ENCODE measurements at places on chromosomes 13 and 19. TPM values are rescaled to one million over a fixed set of nuclear protein-coding genes. Genes with fewer than 3 reads are reported as not detected.
A peak's percentile ranks its signal among the peaks of the same experiment; 100 is the strongest.

GRCh38 chr13:25840931-25841330, 210.9 kb downstream of the SHISA2 start:
- no peak for DNase-seq

DNA sequence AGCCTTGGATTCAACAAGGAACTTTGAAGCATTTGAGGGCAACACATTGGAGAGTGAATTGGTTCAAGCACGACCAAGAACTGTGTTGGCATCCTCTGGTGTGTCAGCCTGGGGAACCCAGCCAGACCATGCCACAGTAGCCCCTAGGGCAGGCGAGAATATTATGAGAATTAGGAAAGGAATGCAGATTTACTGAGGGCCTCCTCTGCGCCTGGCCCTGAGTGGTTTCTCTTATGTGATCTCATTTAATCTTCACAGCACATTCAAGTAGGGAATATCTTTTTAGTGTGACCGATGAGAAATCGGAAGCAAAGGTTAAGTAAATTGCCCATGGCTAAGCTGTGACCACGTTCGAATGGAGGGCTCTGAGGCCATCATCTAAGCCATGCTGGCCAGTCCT, 15.3 kb upstream of the ERICH6B start:
- no peak for DNase-seq

Gene IFNL1
- total RNA-seq = not detected

GRCh38 chr13:111532111-111532510, 211.7 kb downstream of the TEX29 start:
- no peak for DNase-seq

DNA sequence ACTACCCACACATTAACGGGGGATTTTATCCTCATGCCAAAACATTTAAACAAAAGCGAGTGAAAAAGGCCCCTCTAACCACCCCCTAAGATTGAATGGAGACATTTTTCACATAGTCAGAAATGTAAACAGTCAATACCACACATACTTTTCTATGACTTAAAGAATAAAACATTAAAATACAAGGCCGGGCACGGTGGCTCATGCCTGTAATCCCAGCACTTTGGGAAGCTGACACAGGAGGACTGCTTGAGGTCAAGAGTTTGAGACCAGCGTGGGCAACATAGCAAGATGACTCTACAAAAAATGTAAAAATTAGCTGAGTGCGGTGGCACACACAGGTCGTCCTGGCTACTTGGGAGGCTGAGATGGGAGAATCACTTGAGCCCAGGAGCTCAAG, 47.3 kb downstream of the MPHOSPH8 start:
- no peak for DNase-seq

Gene C3
- total RNA-seq = under 0.01 TPM

- no peak for DNase-seq
Observed at GRCh38 chr13:25731037-25731436, 320.8 kb downstream of the SHISA2 start.

DNA sequence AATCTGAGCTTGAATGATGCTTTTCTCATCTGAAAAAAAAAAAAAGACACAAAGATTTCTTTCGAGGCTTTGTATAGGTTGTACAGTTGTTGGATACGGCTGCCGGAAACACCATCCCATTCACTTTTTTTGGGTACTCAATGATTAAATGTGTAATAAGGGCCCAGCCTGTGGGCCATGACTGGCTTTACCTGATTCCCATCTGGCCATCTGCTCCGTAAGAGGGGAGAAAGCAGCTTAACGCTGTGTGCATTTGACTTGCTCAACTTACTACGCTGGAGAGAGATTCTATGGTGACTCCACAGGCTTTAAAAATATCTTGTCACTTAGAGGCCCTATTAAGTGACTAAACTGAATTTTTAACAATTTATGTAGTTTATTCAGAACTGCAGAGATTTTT, 731 bp downstream of the ZNF558 start:
- no peak for DNase-seq

DNA sequence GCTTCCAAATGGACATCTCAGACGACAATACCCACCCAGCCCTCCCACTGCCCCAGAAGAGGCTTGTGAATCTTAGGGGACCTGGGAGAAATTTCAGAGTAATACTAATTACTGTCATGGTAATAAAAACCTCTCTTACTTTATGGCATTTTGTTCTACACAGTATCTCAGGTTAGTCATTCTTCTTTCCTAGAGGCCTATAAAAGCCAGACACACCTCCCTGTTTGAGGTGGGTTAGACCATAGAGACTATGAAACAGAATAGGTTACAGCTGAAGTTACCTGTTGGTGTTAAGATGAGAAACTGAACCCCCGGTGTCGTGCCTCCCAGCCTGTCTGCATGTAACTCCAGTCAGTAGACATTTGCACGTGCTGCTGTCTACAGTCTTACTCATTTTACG, 113.9 kb downstream of the SLC7A1 start:
- DNase-seq = no peak

Gene UBE2L5
- total RNA-seq = 0.27 TPM

- no peak for DNase-seq
Observed at GRCh38 chr19:21269813-21270212, 59.4 kb downstream of the ZNF708 start.

Gene FCAR
- 1.3 TPM for total RNA-seq

- DNase-seq = no peak
Observed at GRCh38 chr19:33508431-33508830, 13.2 kb downstream of the PEPD start.

DNA sequence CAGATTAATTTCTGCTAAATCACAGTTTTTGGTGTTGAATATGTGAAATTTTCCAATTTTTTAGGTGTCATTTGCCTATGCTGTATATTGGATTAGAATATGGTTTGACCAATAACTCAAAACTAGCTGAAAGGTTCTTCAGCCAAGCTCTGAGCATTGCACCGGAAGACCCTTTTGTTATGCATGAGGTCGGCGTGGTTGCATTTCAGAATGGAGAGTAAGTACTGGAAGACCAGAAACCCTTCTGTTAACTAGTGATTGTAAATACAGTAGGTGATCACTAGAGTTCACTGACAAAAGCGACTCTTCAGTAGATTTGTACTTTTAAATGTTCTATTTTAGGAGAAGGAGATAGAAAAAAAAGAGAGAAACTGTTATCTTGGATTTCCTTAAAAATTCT, 22.3 kb downstream of the CDC16 start:
- DNase-seq = no peak

Gene ADAMTS10
- 34.5 TPM for total RNA-seq

GRCh38 chr19:4374498-4375163, 25.7 kb downstream of the SH3GL1 start:
- DNase-seq = no peak

Gene ZNF491
- 1.9 TPM for total RNA-seq

DNA sequence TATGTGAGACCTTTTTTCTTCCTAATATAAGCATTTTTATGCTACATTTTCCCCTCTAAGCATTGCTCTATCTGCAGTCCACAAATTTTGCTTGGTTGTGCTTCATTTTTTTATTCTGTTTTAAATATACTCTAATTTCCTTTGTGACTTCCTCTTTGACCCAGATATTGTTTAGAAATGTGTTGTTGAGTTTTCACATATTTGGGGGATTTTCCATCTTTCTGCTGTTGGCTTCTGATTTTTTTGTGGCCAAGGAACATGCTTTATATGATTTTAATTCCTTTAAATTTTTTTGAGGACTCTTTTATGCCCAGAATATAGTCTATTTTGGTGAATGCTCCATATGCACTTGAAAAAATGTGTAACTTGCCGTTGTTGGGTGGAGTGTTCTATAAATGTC, 22.9 kb downstream of the UBAC2 start:
- no peak for DNase-seq

DNA sequence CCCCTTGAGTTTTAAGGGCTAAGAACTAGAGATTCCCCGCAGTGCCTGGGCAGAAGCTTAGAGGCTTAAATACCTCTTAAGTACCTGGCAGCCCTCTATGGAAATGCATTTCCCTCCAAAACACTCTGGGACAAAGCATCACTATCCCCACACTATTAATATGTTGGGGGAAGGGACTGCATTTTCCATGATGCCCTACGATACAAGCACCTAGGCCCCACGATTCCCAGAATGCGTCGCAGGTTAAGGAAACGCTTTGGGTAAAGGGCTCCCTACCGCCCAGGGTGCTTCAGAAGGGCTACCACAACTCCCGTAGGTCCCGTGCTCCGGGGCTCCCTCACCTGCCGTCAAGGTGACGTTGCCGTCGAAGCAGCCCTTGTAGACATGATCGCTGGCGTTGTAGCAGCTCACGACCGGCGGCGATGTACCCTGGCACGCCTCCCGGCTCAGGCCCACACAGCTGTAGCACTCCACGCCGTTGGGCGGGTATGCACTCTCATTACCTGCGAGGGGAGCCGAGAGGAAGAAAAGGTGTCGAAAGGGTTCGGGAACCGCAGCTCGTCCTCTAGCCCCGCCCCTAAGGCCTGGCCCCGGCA, 2.5 kb downstream of the LYPD3 start:
- no peak for DNase-seq

- no peak for DNase-seq
Observed at GRCh38 chr19:17357724-17358123, 19.4 kb downstream of the PLVAP start.

DNA sequence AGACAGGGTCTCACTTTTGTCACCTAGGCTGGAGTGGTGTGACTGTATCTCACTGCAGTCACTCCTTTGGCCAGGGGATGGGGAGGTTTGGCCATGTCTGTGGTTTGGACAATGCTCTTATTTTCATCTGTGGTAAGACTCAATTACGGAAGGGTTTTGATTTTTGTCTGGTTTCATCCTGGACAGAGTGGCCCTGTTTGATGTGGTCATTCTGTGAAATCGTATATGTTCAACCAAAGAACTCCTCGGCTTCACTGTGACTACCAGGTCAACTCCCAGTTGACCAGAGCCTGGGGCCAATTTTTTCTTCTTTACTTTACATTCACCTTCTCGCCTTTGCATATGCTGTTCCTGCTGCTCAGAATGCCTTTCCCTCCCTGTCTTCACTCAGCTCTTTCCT, 6.8 kb upstream of the CCDC124 start:
- no peak for DNase-seq

Gene CYP2A7
- not detected for total RNA-seq

DNA sequence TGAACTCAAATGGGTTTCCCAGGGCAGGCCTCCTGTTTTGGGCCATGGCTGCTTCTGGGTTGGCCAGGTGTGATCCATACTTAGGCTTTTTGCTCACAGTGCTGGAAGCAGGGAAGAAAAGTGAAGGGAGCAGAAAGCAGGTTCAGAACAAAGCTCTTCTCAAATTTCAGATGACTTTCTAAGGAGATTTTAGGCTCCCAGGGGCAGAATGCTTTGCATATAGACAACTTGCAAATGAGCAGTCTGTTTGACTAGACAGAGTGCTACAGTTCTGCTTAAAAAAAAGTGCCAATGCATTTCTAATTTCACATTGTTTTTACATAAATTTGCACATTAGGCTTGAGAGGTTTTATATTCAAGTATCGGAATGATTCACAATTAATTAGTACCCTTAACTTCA, 2.6 kb upstream of the SLC10A2 start:
- DNase-seq = no peak

Gene ZNF790
- total RNA-seq = 3.5 TPM

Gene KLF2
- total RNA-seq = 219 TPM

- no peak for DNase-seq
Observed at GRCh38 chr13:39818953-39819352, 163.5 kb downstream of the COG6 start.

Gene HMG20B
- 99.1 TPM for total RNA-seq

- no peak for DNase-seq
Observed at GRCh38 chr13:81048026-81048461, 707.1 kb upstream of the SPRY2 start.

DNA sequence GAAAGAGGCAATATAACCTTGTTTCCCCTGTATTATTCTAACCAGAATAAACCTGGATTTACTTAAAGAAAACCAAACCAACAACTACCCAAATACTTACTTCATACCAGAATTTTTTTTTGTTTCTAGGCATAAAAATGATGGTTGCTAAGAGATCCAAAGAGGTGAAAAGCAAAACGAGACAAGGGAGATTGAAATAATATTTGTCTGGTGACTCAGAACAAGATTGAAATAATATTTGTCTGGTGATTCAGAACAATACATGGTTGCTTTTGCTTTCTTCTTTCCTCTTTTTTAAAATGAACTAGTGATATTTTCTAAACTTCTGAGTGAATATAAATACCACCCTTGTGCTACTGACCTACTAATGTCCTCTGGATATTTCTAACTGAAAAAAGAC, 592.9 kb downstream of the KCTD12 start:
- no peak for DNase-seq

Gene GSX1
- not detected for total RNA-seq

GRCh38 chr13:48646791-48647190, 6.9 kb upstream of the CYSLTR2 start:
- DNase-seq = no peak

GRCh38 chr19:30722186-30722585, 350.0 kb downstream of the ZNF536 start:
- DNase-seq = no peak

Gene PEX11G
- 4.8 TPM for total RNA-seq

Gene GJB2
- not detected for total RNA-seq

Gene LILRA1
- total RNA-seq = 2.7 TPM

DNA sequence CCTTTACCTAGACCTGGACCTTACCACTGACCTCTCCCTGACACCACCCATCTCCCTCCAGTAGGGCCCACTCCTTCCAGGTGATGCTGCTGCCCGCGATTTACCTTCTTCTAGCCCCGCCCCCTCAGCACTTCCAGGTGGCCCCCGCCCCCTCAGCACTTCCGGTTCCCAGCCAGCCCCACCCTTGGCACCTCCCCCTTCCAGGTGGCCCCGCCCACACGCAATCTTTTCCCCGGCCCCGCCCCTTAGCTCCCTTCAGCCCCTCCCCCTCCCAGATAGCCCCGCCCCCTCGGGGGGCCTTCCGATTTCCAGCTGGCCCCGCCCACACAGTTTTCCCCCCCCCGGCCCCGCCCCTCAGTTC, 586 bp downstream of the LIG1 start:
- peak; percentile 80 for DNase-seq

- DNase-seq = peak; percentile 38
Observed at GRCh38 chr19:12841094-12841493, 2.8 kb downstream of the MAST1 start.

GRCh38 chr13:95568131-95568530, 15.6 kb downstream of the CLDN10 start:
- DNase-seq = no peak

GRCh38 chr13:27006519-27007161, 165.0 kb downstream of the USP12 start:
- no peak for DNase-seq

Gene POU4F1
- under 0.01 TPM for total RNA-seq

GRCh38 chr13:48492096-48492440, 40.8 kb downstream of the RCBTB2 start:
- DNase-seq = no peak

DNA sequence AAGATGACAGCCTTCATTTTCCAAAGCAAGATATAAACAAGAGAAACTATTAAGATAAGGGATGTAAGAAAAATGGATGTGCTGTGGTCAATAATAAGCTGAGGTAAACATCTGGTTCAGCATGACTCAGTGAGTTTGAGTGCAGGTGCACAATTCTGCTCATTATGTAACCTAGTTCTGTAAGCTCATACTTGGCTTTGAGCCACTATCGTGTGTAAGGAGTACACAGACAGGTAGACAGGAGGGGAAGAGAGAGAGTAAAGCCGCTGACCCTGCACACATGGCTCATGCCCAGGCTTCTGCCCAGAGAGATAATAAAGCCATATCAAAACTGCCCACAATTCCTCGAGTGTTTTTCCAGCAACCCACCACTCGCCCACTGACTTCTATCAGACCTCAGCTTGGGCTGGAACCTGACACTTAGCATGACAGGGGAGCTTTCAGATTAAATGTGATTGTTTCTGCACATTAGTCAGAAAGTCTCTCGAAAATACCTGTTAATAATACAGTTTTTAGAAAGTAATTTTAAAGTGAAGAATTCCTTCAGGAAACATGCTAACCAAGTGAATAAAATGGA, 51.7 kb downstream of the ZNF91 start:
- no peak for DNase-seq

Gene LRRC63
- total RNA-seq = 1.9 TPM

- DNase-seq = no peak
Observed at GRCh38 chr19:55031178-55031577, 6.9 kb downstream of the GP6 start.

Data from hematopoietic multipotent progenitor cell (in vitro differentiated cells).